Kidney glomerular epithelial cell (primary cell): ENCODE measurements at places on chromosomes 3 and 15.
A peak's percentile ranks its signal among the peaks of the same experiment; 100 is the strongest.

DNA sequence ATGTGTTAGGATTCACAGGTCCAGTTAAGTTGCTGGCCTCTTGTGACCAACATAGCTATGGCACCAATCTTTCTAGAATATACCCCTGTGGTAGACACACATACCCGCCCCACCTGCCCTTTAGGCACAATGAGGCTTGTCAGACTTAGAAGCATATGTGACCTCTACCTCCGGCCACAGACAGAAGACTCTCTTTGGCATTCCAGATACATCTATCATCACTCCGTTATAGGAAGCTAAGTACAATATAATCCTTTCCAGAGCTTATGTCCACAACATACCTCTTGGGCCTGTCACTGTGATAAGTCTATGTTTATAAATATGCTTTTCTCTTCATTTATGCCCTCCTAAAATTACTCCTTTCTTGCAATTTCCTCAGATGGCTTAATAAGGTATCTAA, 39.8 kb downstream of the CD47 start:
- no peak for DNase-seq

GRCh38 chr15:68469162-68470048, 37.4 kb upstream of the ITGA11 start:
- no peak for DNase-seq

GRCh38 chr3:1677576-1678156, 421.0 kb upstream of the CNTN4 start:
- DNase-seq: no peak

- DNase-seq: no peak
Measured at GRCh38 chr3:77935418-77935817, 895.5 kb downstream of the ROBO2 start.

DNA sequence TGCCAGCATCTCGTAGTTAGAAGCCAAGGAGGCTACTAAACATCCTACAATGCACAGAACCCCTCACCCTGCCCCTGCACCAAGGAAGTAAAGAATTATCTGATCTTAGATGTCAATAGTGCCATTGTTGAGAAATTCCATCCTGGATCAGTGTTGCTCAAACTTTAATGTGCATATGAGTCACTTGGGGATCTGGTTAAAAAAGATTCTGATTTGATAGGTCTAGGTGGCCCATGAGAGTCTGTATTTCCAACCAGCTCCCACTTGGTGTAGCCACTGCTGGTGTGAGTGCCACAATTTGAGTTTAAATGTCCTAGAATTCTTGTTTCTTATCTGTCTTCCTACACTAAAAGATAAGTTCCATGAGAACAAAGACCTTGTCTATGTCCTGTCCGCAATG, 43.7 kb downstream of the TMEM45A start:
- no peak for DNase-seq

- peak; percentile 78 for DNase-seq
Measured at GRCh38 chr15:25849157-25849921, 13.8 kb downstream of the ATP10A start.

GRCh38 chr15:89442155-89442554, 54.2 kb downstream of the RHCG start:
- no peak for DNase-seq

DNA sequence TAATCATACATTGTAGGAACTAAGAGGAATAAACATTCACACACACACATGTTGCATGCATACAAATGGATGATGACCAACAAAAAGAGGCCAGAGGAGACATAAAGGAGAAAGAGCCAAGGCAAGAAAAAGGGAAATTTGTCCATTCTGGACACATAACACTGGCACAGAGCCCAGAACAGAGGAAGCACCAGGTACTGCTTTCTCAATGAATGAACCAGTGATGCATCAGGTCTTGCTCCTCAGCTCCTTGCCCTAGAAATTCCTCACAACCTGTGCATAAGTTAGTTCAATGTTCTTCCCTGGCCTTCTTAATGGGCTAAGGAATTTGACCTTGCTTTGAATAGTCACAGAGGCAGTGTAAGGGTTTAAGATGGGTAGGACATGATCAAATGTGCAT, 270.3 kb downstream of the ERC2 start:
- DNase-seq: no peak

GRCh38 chr3:9396301-9396631, 1.1 kb upstream of the SETD5 start:
- peak; percentile 85 for DNase-seq

GRCh38 chr15:40272485-40273056, 10.3 kb downstream of the ANKRD63 start:
- no peak for DNase-seq
